Regular cardiac myocyte (primary cell): ENCODE measurements at places on chromosomes 11 and 22. TPM values are rescaled to one million over a fixed set of nuclear protein-coding genes. Genes with fewer than 3 reads are reported as not detected.

CDC42BPG gene
- 0.19 and 1.1 TPM in 2 replicates for total RNA-seq

CSF2RB gene
- total RNA-seq = 1.3 and 4.5 TPM in 2 replicates

CNGA4 gene
- under 0.01 and 0.19 TPM in 2 replicates for total RNA-seq

SMTN gene
- total RNA-seq = 101 and 248 TPM in 2 replicates

GRM5 gene
- total RNA-seq = under 0.01 TPM in 1 of 2 replicates, not detected in the other

CSNK2A3 gene
- total RNA-seq = 1.4 and 1.9 TPM in 2 replicates

TRPM5 gene
- total RNA-seq = not detected in 2 replicates

INPP5J gene
- under 0.01 TPM in 1 of 2 replicates, not detected in the other for total RNA-seq

SGSM1 gene
- total RNA-seq = under 0.01 and 0.28 TPM in 2 replicates

UCP3 gene
- 0.38 and 0.85 TPM in 2 replicates for total RNA-seq

HEPHL1 gene
- total RNA-seq = under 0.01 TPM in 1 of 2 replicates, not detected in the other

MMP13 gene
- not detected in 2 replicates for total RNA-seq

KRTAP5-1 gene
- not detected in 2 replicates for total RNA-seq

NAV2 gene
- total RNA-seq = 6.7 and 6.8 TPM in 2 replicates

VPREB3 gene
- not detected in 2 replicates for total RNA-seq

IFTAP gene
- total RNA-seq = 29.9 and 42.8 TPM in 2 replicates

KRTAP5-9 gene
- not detected in 2 replicates for total RNA-seq

OR51B4 gene
- not detected in 2 replicates for total RNA-seq

SEZ6L gene
- not detected in 2 replicates for total RNA-seq

RBMXL2 gene
- under 0.01 TPM in 1 of 2 replicates, not detected in the other for total RNA-seq

CCDC157 gene
- total RNA-seq = 1.1 and 1.7 TPM in 2 replicates

SAA4 gene
- not detected in 2 replicates for total RNA-seq

SPDYC gene
- total RNA-seq = not detected in 2 replicates

ALDH3B1 gene
- total RNA-seq = 13.8 and 18.6 TPM in 2 replicates

POGLUT3 gene
- total RNA-seq = 24.2 and 27.2 TPM in 2 replicates
